ENCODE measurements at places on chromosomes 11 and 22.

- DNase-seq: no peak
These were observed 51.8 kb downstream of the ARFGAP3 start for GRCh38 chr22:42805016-42805997.

DNA sequence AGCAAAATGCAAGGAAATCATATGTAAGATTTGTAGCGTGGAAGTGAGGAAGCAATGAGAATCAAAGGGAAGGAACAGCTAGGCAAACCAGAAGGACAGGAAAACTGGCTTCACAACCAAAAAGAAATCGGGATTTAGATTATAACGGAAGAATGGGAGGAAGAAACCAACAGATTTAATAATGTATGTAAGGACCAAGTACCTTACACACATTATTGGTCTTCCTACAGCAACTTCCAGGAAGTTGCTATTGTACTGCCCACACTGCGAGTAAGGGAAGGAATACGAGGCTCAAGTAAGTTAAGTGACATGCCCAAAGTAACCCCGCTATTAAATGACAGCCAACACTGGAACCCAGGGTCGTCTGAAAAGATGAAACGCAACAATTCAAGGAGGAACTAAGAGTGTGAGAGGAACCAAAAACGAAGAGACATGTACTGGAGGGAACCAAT is 473 bp downstream of the TXN2 start:
- DNase-seq: no peak

GRCh38 chr11:31199378-31199777 is 170.2 kb downstream of the DCDC1 start:
- DNase-seq: no peak

GRCh38 chr11:122096272-122097112 is 19.5 kb downstream of the BLID start:
- no peak for DNase-seq

DNA sequence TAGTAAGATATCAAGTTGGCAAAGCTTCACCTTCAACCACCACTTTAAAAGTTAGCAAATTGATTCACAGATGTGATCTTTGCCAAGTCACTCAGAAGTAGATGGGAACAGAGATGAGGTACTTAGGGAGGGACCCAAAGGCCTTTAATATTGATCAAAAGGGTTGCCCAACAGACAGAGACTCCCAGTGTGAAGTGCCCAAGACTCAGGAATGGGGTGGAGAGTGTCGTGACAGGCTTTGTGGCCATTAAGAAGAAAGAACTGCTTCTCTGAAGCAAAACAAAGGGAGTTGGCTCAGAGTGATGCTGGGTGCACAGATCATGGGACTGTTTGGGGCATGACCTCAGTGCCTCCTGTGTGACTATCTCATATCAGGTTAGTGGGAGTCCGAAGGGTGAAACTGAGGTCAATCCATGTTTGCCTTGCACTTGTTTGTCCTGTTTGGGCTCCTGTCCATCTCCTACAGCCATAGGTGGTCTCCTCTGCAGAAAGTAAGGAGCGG is 132.3 kb downstream of the APIP start:
- DNase-seq: no peak

GRCh38 chr11:64018310-64018709 is 17.4 kb upstream of the FLRT1 start:
- no peak for DNase-seq

GRCh38 chr11:106761240-106761639 is 257.0 kb downstream of the GUCY1A2 start:
- no peak for DNase-seq

DNA sequence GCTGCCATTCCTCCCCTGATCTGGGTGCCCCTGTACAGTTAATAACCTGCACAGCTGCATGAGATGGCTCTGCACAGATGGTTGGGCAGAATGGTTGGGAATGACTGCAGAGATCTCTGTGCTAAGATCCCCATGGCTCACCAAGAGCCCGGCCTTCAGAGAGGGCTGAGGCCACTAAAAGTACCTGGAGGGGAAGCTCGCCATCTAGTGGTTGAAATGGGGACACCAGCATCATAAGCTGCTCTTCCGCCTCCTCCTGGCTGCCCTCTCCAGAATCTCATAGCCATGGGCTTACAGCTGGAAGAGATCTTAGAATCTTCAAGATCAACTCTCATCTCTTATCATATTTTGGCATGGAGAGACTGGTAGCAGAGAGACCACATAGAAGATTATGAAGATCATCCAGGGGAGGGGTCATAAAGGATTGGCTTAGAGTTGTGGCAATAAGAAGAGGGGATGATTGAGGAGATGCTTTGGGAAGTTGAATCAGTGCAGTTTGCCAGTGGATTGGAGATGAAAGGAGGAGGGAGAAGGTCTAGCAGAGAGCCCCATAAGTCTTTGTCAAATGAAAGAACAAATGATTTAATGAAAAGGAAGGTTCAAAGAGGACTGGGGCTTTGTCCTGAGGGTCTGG is 22.0 kb upstream of the TLCD5 start:
- peak; percentile 72 for DNase-seq

DNA sequence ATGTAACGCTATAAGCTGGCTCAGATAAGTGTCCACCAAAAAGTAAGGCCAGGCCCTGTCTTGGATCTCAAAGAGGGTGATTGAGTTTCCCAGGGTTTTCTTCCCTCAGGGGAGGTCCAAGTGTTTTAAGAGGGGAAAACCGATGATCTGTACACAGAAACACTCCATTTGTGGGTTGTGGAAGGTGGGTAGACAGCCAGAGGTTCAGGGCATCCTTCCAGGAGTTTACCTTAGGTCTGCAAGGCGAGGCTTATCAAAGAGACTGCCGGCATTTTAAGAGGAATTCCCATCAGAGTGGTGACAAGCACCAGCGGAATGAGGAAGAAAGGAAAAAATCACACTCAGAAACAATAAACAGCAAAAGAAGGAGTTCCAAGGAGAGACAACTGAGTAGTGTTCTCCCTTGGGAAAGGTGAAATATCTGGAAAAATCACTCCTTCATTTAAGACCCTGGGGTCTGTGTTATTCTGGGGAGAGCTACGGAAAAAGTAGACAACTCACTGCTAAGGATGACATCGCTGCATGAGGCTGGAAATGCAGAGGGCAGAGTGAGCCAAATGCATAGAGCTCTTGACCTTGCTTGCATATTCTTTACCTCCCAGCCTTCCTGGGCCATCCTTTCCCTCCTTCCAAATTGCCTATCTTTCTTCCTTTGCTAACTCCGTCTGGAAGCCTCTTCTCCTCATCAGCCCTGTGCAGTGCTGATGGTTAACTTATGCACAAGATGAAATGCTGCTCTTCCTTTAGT is 22.1 kb upstream of the MMP7 start:
- no peak for DNase-seq

- DNase-seq: peak; percentile 47
These were observed 12.1 kb downstream of the GATD1 start for GRCh38 chr11:765025-765801.

- no peak for DNase-seq
These were observed 80.4 kb downstream of the TRMU start for GRCh38 chr22:46415776-46416519.

- peak; percentile 57 for DNase-seq
These were observed 19.8 kb upstream of the PLET1 start for GRCh38 chr11:112280268-112281126.

GRCh38 chr11:128428935-128429334 is 158.4 kb downstream of the ETS1 start:
- no peak for DNase-seq

DNA sequence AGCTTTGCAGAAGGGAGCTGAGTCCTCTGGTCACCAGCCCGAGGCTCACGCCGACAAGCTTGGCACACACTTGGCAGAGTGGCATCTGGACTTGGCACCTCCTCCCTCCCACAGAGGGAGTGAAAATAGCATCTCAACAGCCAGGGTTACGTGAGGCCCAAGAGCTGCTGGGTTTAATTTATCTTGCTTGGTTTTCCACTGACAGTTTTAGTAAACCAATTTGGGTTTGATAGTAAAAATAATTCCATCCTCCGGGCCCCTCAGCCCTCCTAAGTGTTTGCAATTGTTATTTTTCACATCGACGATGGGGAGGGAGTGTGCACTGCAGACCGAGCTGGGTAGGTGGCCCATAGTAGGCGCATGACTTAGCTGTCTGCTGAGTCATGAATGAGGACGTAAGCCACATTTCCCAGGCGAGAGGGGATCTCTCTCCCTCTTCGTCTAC is 107.6 kb upstream of the ASPHD2 start:
- no peak for DNase-seq

GRCh38 chr22:36863281-36863680 is 2.5 kb downstream of the NCF4 start:
- no peak for DNase-seq
